ENCODE measurements at places on chromosomes 5 and 9.

GRCh38 chr5:98771382-98772109, 1.9 kb upstream of the RGMB start:
- DNase-seq, result peak; percentile 91

DNA sequence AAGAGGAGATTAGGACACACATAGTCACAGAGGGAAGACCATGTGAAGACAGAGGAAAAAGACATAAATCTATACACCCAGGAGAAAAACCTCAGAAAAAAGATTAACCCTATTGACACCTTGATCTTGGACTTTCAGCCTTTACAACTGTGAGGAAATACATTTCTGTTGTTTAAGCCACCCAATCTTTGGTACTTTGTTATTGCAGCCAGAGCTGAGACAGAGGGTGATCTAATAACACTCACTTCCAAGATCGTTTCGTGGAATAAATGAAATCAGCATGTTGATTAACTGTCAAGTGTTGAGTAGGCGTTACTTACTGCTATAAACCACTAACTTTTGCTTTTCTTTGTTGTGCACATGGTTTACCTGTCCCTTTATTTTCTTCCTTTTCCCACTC, 361.2 kb upstream of the RIOK2 start:
- no peak for DNase-seq

DNA sequence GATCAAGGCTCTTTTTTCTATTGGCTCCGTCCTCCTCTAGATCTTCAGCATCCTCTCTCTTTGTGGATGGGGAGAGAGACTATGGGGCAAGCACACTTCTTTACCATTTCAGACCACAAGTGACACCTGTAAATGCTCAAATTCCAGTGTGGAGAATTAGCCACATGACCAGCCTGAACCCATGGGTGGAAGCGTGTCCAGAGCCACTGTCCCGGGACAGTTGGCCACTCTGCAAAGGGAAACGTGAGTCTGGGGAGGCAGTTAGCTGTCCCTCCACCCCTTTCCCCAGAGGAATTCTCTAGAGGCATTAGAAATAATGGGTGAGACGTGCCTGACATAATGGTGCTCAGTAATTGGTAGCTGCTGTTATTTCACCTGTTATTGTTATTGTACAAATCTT, 40.9 kb downstream of the AMBP start:
- no peak for DNase-seq

DNA sequence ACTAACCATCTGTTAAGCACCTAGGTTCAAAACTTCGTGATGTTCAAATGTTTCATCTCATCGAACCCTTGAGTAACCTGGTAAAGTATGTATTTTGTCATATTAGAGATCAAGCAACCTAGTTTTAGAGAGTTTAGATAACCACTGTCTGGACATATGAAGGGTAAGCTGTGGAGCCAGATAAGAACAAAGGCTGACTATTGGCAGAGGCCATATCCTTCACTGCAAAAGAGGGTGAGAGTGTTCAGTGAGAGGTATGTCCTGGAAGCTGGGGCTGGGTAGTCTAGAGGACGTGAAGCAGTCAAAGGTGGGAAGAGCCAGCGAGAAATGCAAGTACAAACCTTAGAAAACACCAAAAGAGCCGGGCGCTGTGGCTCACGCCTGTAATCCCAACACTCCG, 573.1 kb upstream of the KLF4 start:
- no peak for DNase-seq

DNA sequence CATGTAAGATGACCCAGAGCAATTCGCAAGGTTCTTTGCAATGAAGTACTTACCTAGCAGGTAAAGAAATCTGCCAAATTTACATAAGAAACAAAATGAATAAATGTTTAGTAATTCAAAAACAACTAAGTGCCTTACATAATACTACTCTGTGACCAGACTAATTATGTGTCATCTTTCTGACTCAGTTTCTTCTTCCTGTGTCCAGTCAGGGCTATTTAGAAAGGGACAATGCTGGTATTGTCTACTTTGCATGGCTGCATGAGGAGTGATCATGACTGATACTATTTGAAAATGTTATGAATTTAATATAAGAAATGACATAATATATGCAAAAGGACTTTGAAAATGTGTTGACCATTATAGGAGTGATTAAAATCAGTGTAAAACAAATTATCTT, 210.0 kb downstream of the TMEM161B start:
- DNase-seq, result no peak

DNA sequence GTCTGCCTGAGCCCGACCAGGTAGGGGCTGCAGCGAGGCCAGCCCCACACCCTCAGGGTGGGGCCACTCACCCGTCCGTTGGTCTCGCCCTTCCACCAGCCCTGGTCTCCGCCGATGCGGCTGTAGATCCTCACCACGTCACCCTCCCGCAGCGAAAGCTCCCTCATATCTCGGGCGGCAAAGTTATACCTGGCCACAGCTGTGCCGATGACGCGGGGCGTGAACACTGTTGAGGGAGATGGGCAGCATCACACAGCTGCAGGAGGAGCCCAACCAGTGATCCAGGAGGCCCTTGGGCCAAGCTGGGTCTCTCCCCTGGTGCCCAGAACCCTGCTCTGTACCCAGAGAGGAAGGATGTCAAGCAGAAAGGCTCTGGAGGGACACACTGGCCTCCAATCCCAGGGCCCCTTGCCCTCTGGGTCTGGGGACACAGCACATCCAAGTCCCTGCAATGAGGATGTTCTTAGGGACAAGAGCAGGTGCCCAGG, 30.3 kb upstream of the SARDH start:
- no peak for DNase-seq

DNA sequence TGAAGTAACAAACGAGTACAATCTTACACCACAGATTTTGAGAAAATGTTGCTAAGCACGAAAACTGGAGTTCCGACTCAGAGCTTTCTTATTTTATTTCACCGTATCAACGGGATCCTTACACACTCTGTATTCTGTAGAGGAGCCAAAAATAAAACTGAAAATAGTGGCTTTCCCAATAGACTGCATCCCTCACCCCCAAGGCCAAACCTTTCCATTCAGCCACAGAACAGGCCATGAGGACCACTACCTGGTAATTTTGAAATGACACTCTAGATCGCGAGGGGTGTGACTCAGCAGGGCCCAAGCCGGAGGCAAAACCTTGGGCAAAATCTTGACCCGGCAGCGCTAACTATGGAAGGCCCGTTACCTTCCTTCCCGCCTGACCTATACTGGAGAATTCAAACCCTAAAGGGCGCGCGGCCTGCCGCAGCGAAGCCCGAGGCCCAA, 432 bp downstream of the HSPA9 start:
- DNase-seq, result no peak

GRCh38 chr5:113378959-113379541, 55.7 kb downstream of the TSSK1B start:
- peak; percentile 67 for DNase-seq

DNA sequence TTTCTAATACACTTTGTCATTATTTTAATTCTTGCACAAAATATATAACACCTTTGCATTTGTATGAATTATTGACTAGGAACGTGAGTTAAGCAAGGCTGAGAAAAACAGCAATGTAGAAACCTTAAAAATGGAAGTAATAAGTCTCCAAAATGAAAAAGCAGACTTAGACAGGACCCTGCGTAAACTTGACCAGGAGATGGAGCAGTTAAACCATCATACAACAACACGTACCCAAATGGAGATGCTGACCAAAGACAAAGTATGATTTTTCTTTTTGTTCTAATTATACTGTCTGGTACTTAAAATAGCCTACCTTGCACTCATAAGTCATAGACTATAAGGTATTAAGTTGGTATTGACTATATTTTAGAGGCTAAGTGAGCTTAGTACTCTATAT, 34.4 kb downstream of the RAD50 start:
- DNase-seq, result peak; percentile 5

DNA sequence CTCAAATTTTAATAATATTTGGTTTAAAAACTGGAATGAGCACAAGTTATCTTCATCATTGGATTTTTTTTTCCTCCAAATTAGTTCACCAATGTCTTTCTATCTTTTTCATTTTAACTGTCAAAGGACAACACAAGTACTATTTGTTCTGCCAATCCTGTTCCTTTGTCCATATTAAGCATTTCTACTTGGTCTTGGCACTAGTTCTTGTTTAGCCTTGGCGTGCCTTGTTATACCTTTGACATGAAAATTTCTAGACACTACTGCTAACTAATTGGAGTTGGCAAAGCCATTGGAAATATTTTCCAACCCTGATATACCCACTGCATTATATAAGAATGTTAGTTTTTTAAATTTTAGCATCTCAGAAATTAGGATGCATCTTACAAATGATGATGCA, 3.8 kb downstream of the SPINK6 start:
- DNase-seq, result no peak

- no peak for DNase-seq
Observed at GRCh38 chr5:90477073-90477472, 2.4 kb downstream of the POLR3G start.

- no peak for DNase-seq
Observed at GRCh38 chr5:43592363-43592762, 10.6 kb upstream of the NNT start.

DNA sequence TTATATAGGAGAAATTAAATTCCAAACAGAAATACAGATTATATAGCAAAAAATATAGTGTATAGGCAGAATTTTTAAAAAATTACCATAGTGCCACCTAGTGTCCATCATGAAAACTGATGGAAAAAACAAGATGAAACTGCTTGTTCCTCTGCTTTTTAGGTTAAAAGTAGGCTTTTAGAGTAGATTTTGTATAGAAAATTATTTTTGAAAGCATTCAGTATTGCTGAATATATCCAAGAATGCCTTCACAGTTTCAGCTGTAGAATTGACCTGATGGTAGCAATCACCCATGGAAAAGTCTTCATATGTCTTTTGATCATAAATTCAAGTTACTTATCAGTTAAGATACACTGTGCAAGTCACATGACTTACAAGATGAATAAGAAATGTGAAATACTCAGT, 19.7 kb downstream of the RIOK2 start:
- peak; percentile 30 for DNase-seq

DNA sequence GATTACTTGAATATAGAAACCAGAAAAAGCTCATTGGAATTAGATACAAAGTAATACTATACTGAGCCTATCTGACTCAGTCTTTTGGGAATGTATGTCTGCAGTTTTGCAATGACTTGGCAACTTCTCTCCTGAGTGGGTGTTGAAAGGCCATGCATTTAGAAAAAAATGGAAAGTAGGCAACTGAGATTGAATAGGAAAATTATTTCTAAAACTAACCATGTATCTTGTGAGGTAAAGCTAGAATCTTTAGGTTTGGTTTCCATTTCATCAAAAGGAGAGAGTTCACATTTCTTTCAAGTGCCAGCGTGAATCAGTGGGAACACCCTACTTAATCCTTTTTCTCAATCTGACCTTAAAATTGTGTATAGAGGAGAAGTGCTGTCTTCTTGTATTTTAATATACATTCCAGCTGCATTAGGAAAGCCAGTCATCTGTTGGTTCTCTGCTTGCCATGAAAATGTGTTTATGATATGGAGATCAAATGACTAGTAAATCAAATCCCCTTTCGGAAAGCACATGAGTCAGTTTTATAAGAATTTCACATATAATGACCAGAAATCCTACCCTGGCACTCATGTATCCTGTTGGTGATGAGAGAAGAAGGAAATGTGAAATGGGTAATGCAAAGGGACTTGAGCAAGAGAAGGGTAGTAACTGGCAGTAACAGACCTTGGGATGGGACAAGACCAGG, 30.4 kb downstream of the NFX1 start:
- DNase-seq, result no peak

DNA sequence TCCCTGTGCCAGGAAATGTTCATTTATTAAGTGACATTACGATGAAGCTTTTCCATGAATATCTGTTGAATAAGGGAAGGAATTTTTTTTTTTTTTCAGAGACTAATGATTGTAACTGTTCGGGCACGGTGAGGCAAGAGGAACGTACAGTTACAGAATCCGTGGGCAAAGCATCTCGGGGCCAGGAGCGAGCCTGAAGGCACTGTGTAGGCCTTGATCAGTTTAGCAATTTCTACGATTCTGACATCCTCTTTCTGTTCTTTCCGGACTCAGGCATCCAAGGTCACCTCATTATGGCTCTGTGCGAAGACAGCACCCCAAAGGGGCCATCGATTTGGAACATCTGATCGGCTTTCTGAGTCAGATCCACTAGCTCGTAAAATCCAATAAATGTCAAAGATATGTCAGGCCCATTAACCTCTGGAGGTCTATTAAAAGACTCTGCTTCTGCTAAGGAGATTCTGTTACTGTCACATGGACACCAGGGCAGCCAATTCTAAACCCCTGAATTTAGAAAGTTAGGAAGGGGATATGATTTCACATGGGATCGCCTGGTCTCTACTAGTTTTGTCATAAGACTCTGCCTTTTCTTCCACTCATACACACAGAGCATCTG, 41.4 kb upstream of the BOD1 start:
- no peak for DNase-seq

GRCh38 chr5:37511646-37512045, 132.5 kb downstream of the WDR70 start:
- DNase-seq, result no peak

GRCh38 chr5:83513081-83513480, 41.5 kb downstream of the VCAN start:
- DNase-seq, result no peak

DNA sequence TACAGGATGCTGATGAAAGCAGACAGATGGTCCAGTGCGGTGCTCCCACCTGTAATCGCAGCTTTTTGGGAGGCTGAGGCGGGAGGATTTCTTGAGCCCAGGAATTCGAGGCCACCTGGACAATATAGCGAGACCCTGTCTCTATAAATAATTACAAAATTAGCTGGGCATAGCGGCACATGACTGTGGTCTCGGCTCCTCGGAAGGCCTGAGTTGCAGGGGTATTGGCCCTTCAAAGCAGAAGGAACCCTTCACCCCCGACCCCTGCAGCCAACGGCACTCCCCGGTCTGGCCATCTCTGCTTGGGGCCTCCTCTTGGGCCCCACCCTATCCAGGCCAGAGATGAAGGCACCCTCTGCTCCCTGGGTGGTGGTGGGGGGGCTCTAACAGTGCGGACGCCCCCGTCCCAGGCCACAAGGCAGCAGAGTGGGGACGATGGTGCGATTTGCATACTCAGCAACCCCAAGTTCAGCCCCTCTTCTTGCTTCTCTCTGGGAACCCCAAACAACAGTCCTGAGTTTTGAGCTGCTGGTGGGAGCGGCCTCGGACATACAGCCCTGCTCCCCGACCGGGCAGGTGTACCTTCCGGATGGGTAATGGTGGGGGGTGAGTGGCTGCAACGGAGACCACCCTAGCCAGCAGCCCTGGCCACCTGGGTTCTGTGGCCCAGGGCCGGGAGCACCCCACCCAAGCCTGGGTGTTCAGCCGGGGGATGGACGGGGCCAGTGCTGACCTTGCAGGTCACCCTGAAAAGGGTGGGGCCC, 50.7 kb downstream of the NACC2 start:
- DNase-seq, result no peak

DNA sequence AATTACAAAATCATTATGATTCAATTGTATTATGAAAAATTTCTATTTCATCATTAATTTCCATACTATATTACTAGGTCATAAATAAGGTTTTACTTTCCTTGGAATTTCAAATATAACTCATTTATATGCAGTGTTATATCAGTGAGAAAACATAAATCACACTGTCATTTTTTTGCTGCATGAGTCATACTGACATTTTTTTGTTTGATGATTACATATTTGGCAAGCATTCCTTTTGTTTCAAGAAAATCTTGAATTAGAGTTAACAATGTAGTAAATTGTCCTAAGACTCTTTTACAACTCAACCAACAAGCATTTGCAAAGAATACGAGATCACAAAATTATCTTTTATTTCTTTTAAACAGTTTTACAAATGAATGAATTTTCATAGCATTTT, 298.4 kb upstream of the SEMA6A start:
- no peak for DNase-seq

- DNase-seq, result no peak
Observed at GRCh38 chr9:83469722-83470121, 68.5 kb downstream of the FRMD3 start.

GRCh38 chr9:110028271-110028670, 179.7 kb downstream of the C9orf152 start:
- DNase-seq, result no peak
